ENCODE measurements at places on chromosomes 1 and 21.

DNA sequence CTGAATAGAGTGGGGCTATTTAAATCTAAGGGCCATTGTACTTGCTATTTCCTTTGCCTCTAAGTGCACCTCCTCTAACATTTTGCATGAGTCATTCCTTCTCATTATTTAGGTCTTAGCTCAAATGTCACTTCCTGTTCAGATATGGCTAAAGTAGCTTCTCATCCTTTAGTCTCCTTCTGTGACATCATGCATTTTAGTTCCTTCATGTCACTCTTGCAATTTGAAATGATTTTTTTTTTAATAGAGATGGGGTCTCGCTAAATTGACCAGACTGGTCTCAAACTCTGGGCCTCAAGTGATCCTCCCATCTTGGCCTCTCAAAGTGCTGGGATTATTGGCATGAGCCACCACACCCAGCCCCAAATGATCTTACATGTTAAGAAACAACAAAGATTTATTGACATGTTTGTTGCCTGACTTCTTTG, 6.6 kb downstream of the TBX19 start:
- DNase-seq = no peak

- DNase-seq = no peak
Observed at GRCh38 chr1:58695206-58695605, 4.7 kb downstream of the MYSM1 start.

DNA sequence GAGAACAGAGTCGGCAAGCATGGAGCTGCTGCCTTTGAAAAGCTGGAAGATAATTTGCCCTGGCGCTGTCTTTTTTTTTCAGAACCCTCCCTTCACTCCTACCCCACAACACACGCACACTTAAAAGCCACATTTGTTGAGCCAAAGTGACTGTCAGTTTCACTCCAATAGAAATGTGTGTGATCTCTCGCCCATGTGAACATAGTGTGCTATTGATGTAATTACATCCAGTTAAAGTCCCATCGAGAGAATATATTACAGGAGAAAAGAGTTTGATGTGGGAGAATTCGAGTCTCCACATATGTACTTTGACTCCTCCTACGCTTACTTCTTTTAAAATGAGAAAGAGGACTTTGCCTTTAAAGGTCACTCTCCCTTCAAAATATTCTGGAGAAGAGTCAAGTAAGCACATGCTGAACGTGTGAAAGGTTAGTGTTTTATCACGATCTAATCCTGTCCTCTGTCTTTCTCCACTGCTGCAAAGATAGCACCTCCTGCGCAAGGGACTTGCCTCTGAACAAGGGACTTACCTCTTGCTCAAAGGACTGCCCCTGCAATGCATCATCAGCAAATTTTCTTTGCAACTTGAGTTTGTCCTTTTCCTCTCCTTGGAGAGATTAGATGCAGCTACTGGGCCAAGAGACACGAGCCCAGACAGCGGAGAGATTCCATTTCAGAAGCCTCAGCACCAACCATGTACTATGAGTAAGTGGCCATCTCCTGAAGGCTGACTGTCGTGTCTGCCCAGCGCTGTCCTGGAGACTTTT, 613.9 kb downstream of the PTPRU start:
- no peak for DNase-seq

GRCh38 chr1:110003747-110004428, 19.3 kb downstream of the AHCYL1 start:
- no peak for DNase-seq

DNA sequence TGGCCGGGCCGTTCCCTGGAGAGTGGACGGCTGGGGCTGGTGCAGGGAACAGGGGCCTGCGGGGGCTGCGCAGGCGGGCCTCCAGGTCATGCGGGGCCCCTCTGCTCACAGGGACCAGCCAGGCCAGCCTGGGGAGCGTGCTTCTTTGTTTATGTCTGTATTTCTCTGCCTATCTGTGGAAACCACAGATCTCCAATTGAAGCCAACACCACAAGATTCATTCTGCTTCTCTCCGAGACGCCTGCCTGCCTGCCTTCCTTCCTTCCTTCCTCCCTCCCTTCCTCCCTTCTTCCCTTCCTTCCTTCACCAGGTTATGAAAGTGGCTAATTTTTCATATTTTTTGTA, 39.9 kb upstream of the HMGN1 start:
- no peak for DNase-seq

- DNase-seq = no peak
Observed at GRCh38 chr1:233217832-233218231, 77.7 kb downstream of the PCNX2 start.

- DNase-seq = no peak
Observed at GRCh38 chr1:26833432-26834405, 7.2 kb downstream of the ZDHHC18 start.

GRCh38 chr21:25396135-25396711, 211.1 kb downstream of the MRPL39 start:
- DNase-seq = no peak

DNA sequence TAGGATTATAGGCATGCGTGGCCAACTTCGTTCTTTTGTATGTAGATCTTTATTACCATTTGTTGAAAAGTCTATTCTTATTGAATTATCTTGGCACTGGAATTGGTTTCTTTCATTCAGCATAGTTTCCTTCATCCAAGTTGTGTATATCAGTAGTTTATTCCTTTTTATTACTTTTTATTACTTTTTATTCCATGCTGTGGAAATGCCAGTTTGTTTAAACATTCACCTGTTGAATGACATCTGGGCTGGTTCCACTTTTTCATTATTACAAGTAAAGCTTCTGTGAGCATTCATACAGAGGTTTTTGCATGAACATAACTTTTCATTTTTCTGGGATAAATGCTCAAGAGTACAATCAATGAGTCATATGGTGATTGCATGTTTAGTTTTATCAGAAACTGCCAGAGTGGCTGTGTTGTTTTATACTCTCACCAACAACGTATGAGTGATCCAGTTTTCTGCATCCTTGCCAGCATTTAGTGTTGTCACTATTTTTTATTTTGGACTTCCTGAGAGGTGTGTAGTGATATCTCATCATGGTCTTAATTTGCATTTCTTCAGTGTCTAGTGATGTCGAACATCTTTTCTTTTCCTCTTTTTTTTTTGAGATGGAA, 28.6 kb downstream of the PTPRU start:
- no peak for DNase-seq

GRCh38 chr21:34690041-34690792, 21.4 kb downstream of the CLIC6 start:
- no peak for DNase-seq

GRCh38 chr1:90926971-90927370, 94.9 kb downstream of the ZNF644 start:
- no peak for DNase-seq

- no peak for DNase-seq
Observed at GRCh38 chr1:36411674-36412648, 14.3 kb upstream of the LSM10 start.

GRCh38 chr1:1779320-1779675, 1.0 kb upstream of the NADK start:
- DNase-seq = no peak

DNA sequence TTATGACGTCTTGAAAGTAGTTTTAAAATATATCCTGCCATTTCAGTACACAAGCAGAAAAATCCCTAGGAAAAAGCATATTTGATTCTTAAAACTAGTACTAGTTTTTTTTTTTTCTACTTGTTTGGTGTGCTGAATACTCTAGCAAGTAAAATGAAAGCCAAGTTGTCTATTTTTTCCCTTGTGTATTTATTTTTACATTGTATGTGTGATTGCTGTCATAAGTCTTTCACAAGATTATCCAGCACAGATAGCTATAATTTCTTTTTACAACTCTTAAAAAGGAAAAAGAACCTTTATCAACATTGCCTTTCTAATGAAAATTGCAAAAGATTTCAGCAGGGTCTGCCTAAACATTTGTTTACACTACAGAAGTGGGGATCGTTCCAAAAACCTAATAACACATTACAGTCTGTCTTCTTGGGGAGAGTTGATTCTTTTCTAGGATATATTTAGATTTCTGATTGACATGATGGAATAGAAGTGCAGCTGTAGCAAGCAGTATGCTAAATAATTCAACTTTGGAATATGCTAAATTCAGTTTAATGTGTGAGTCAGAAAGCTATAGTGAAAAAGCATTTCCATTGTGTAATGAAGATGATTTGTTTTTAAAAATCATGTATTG, 2.5 kb downstream of the DR1 start:
- DNase-seq = no peak

GRCh38 chr1:15283526-15283925, 36.5 kb downstream of the FHAD1 start:
- no peak for DNase-seq

All from neural crest cell (in vitro differentiated cells).